GM04504 (cell line): ENCODE measurements at places on chromosomes 6 and 20.

DNA sequence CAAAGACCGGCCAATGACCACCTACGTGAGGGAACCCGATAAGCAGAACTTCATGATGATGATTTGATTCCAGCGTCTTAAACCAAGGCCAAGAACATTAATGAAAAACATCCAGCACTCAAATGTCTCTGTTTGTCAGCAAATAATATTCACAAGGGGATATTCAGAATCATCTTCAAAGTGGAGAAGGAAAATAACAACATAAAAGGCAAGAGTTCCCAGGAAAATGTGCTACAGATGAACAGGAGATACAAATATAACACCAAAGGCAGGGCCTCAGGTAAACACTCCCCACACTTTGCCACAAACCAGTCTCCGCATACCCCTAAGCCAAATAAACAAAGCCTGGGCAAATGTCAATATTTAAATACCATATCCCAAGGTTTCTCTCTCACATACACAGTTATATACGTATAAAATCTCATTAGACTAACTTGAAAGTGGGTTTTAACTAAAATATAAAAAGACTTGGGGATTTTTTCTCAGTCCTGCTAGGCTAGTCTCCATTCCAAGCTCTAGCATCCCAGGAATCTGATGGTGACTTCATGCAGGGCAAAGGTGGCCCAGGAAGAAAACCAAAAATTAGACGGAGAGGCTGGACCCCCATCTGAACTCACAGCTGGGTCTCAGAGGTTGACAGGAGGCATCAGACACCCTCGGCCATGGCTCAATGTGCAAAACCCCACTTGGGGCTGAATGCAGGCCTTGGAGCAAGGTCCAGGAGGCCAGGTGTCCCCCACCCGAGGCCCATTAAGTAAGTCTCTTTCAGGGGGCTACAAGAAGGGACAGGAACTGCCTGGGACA is 32.1 kb downstream of the TRAM2 start:
- DNase-seq, result no peak

GRCh38 chr6:12011276-12012037 is 655 bp upstream of the HIVEP1 start:
- peak; percentile 94 for DNase-seq

- DNase-seq, result peak; percentile 87
These were observed 61.7 kb upstream of the SLC22A23 start for GRCh38 chr6:3518356-3519190.

GRCh38 chr6:106614166-106614565 is 15.1 kb downstream of the RTN4IP1 start:
- no peak for DNase-seq

DNA sequence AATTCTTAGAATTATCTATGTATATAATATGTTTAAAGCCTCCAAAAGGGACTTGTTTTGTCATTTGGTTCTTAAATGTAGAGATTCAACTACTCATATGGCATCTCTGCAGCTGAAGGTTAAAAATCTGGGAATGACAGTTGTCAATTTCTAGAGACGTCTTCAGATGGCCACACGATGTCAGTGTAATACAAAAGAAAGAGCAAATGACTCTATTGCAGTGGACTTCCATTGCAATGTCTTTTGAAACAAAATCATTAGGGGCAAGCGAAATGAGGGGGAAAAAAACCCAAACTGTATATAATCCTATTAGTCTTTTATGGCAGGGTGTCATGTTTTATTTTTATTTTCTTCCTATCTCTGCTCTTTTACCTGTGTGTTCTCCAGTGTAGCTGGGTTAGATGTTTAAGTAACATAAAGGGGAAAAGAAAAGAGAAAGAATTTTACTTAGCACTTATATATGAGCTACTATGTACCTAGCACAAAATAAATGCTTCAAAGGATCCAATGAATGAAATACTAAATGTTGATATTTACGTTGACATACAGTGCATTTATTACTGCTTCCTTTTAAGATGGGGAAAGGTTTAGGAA is 26.2 kb downstream of the CCN2 start:
- DNase-seq, result no peak
